ENCODE measurements at places on chromosomes 1 and 21.

- DNase-seq: no peak
These were observed 435.9 kb upstream of the PRMT6 start for GRCh38 chr1:106620521-106620954.

GRCh38 chr1:61380561-61380960 lies 298.2 kb downstream of the NFIA start:
- no peak for DNase-seq

DNA sequence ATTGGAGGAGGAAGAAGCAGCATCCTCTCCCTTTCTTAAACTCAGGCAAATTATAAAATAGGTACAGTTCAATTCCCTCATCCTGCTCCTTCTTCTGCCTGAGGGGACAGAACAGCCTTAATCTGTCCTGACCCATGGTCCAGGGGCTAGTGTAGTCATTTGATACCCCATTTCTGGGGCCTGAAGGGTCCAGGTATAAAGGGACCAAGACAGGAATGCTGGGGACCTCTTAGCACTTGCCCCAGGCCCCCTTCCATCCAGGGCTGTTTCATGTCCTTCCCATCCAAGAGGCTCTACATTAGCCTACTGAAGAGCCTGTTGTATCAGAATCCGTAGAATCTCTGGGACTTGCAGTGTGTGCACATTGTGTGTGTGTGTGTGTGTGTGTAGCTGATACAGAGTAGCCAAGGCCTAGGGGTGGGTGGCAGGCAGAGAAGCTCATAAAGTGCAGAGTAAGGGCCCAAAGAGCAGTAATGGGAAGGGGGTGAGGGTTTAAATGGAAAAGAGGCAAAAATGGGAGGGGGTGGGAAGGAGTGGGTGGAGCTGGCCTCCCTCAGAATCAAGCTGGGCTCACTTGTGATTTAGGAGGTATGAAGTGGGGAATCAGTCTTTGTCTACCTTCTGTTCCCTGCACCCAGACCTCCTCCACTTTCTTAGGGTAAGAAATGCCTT lies 32.4 kb downstream of the RUNX1 start:
- no peak for DNase-seq

GRCh38 chr1:192639607-192640368 lies 3.8 kb downstream of the RGS13 start:
- no peak for DNase-seq

DNA sequence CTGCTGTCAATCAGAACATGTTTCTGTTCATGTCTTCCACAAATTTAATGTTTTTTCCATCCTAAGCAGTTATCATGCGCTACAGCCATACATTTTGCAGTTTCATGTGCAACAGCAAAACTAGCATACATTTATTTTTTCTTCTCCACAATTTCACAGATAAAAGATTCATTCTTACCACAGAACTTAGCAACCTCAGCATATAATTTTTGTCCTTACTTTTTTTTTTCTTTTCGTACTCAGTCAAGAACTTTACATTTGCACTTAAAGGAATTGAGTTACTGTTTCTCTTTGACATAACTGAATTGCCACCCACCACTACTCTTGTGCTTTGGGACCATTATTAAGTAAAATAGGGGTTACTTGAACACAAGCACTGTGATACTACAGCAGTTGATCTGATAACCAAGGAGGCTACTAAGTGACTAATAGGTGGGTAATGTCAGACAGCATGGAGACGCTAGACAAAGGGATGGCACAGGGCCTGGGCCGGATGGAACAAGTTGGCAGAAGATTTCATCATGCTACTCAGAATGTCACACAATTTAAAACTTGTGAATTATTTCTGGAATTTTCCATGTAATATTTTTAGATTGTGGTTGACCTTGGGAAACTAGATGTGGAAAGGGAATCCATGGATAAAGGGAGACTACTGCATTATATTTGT lies 50.2 kb upstream of the LHX8 start:
- DNase-seq: no peak

- DNase-seq: no peak
These were observed 39.2 kb downstream of the CD2 start for GRCh38 chr1:116793357-116793935.

GRCh38 chr1:115475901-115476300 lies 137.9 kb upstream of the NGF start:
- no peak for DNase-seq

DNA sequence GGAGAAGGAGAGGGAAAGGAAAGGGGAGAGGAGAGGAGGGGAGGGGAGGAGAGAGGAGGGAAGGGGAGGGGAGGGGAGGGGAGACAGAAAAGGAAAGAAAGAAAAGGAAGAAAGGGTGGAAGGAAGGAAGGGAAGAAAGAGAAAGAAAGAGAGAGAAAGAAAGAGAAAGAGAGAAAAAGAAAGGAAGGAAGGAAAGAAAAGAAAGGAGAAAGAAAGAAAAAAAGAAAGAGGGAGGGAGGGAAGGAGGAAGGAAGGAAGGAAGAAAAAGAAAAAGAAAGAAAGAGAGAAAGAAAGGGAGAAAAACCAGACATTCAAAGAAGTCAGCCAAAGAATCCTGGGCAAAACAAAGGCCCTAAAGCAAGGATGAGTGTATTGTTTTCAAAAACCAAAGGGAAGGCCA lies 125.7 kb upstream of the SPATA6 start:
- DNase-seq: no peak

DNA sequence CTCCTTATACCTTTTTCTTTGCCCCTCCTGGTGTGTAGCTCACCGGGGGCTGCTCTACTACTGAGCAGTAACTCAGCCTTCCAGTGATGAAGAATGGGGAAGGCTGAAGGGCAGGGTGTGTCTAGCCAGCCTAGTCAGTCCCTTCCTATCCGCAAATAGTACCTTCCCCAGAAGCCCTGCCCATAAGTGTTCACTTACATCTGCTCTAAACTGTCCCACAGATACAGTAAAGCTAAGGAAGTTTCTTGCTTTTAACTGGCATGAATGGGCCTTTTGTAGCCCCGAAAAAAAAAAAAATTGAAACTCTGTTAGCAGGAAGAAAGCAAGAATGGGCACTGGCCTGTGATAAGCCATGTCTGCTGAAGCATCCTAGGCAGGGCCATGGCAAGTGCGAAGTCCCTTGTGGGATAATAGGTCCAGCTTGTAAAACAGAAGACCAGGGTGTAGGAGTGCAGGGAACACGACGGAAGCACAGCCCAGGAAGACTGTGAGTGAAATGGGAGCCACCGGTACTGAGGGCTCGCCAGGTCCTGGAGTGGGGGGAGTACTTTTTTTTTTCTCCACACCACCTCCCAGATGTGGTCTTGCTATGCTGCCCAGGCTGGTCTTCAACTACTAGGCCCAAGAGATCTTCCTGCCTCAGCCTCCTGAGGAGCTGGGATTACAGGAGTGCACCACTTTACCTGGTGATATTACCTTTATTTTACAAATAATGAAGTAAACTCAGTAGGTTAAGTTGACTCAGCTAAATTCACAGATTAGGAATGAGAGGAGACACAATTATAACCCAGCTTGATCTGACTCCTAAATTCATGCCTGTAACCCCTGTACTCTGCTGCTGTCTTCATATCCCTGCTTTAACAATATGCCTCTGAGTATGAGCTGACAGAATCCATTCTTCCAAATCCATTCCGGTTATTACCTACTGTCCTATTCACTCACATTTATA lies 347.5 kb downstream of the SMYD3 start:
- no peak for DNase-seq
